COLO829 (cell line): ENCODE measurements at places on chromosomes 4 and X.

GRCh38 chrX:139518475-139518874 is 12.1 kb upstream of the F9 start:
- no peak for DNase-seq

GRCh38 chr4:175998782-175999181 is 66.9 kb upstream of the WDR17 start:
- DNase-seq, result no peak

DNA sequence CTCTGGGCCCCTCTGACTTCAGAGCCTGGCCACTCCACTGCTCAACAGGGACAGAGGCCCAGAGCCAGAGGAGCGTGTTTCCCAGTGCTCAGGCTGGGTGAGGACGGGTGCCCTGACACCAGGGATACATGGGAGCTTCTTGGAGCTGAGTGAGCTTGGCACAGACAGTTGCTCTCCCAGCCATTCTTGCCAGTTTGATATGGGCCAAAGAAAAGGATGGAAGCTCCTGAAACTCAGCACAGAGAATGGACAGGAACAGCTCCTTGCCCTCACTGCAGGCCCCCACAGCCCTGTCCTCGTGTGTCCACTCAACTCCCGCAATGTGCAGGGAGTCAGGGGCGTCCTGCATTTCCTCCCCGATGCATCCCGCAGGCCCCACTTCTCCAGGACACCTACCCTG is 38.8 kb downstream of the NSG1 start:
- DNase-seq, result no peak

GRCh38 chr4:73992050-73992449 is 4.1 kb upstream of the PPBP start:
- no peak for DNase-seq

DNA sequence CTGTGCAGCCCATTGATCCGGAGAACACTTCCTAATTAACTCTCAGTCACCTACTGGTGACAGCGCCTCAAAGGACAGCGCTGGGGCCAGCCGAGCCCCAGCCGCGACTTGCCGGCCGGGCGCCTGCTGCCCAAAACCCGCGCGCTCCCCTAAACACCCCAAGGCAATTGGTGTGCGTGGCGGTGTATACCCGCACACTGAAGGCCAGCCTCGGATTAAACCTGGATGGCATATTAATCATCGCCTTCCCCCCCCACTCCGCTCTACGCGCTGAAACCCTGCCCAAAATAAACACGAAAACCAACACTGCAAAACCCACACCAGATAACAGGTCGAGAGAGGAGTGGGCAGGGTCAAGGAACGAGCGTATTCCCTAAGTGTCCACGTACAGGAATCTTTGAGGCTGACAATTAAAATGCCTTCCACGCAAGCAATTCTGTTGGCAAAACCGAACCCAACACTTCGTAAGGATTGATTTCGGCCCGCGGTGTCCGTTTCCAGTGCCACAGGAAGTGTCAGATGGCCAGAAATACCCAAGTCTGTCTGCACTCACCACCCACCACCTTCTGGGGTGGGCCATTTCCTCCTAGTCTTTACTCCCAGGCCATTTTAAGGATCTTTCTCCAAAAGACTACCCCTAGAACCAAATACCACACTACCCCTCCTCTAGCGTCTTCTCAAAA is 2.7 kb downstream of the BCOR start:
- DNase-seq, result no peak
